ENCODE measurements at places on chromosomes 13 and 19.
A peak's percentile ranks its signal among the peaks of the same experiment; 100 is the strongest.

GRCh38 chr13:42548731-42549551 is 25.0 kb upstream of the TNFSF11 start:
- DNase-seq, result no peak

GRCh38 chr19:1904860-1905109 is 414 bp upstream of the ADAT3 start:
- DNase-seq, result no peak

DNA sequence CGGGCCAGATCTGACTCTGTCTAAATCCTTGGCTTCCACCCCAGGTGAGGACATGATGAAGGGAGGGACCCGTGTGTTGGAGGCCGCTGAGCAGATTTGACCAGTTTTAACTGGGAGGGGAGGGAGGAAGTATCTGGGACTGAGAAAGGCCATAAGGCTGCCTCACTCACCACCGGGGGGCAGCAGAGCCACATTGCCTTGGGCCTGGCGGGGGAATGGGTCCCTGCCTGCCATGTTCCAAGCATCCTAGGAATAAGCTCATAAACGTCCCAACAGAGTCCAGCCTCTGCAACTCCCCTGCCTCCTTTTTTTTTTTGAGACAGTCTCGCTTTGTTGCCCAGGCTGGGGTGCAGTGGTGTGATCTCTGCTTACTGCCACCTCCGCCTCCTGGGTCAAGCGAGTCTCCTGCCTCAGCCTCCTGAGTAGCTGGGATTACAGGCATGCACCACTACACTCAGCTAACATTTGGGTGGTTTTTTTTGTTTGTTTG is 15.5 kb downstream of the MAST3 start:
- peak; percentile 64 for DNase-seq

GRCh38 chr13:94583926-94584325 is 12.0 kb downstream of the TGDS start:
- no peak for DNase-seq

DNA sequence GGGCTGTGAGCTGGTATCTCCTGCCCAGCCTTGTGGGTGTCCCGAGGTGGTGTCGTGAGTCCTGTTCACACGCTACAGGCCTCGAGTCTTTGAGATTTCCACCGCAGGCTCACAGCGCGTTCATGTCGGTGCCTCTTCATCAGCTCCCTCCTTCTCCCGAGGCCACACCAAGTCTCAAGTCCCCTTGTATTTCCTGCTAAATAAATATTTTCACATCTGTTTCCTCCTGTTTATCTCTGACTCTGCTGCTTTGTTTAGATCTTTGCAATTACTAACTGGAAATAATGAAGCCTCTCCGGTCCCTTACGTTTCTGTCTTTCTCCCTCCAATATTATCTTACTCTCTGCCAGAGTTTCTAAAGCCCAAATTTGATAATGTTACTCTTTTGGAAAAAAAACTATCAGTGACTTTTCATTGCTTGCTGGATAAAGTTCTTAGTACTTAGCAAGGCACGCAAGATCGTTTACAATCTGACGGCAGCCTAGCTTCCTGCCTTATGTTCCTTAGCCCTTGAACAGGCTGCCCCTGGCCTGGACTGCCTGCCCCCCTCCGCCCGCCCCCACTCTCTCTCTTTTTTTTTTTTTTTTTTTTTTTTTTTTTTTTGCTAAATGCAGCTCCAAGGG is 130.5 kb upstream of the RNF113B start:
- no peak for DNase-seq

- no peak for DNase-seq
These were observed 24.2 kb downstream of the RANBP3 start for GRCh38 chr19:5953680-5954213.

- DNase-seq, result no peak
These were observed 31.9 kb downstream of the DHRS12 start for GRCh38 chr13:51772105-51772455.

DNA sequence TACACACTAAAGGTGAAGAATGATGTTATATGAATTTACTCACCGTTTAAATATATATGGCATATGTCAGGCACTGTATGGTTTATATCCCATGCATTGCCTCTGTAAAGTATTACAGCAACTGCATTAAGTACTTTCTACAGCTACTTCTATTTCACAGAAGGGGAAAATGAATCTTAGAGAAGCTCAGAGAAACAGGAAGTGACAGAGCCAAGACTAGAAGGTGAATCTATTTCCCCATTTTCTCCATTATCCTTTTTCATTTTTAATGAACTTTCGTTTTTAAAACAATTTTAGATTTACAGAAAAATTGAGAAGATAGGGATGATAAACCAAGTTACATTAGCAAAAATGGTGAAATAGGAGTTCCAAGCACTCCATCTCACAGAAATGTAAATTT is 863.3 kb downstream of the UQCRFS1 start:
- DNase-seq, result no peak

DNA sequence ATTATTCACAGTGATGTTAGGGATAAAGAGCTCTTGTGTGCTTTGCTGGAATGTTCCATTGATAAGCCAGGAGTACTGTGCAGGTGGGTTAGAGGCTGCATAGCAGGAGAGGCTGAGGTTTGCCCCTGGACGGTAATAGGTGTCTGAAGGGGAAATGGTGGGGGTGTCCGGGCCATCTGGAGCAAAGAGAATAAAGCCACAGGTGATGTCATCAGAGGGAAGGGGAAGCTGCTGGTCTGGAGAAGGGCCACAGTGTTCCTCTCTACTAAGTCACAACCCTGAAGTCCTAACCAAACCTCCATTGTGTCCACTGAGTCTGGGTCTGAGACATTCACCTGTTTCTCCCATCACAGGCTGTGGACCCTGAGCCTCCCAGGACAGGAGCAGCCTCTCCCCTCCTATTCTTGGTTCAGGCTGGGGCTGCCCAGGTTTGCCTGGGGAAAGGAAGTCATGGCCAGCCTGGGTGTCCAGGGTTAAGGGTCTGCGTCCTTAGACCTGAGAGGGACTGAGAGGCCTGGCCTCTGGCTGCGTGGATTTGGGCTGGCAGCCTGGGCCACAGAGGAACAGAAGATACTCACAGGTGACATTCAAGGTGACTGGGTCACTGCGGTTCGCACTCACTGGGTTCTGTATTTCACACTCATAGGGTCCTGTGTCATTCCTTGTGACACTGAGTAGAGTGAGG is 6.8 kb downstream of the CEACAM1 start:
- no peak for DNase-seq

DNA sequence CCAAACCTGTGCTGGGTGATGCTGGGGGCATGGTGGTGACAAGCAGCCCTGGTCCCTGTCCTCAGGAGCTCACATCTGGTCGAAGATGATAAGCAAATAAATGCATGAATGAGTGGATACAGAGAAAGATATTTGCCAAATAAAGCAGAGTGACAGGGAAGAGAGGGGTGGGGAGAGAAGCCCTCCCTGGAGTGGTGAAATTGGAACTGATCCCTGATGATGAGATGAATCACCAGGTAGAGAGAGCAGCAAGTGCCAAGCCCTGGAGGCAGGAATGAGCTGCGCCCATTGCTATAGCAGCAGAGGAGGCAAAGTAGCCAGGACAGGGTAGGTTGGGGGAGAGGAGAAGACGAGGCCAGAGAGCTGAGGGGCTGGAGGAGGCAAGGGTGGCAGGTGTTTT is 13.7 kb downstream of the FXYD5 start:
- peak; percentile 65 for DNase-seq

- no peak for DNase-seq
These were observed 4.6 kb downstream of the CEACAM3 start for GRCh38 chr19:41801031-41801430.

- no peak for DNase-seq
These were observed 24.6 kb downstream of the ARHGAP35 start for GRCh38 chr19:46885411-46885810.

DNA sequence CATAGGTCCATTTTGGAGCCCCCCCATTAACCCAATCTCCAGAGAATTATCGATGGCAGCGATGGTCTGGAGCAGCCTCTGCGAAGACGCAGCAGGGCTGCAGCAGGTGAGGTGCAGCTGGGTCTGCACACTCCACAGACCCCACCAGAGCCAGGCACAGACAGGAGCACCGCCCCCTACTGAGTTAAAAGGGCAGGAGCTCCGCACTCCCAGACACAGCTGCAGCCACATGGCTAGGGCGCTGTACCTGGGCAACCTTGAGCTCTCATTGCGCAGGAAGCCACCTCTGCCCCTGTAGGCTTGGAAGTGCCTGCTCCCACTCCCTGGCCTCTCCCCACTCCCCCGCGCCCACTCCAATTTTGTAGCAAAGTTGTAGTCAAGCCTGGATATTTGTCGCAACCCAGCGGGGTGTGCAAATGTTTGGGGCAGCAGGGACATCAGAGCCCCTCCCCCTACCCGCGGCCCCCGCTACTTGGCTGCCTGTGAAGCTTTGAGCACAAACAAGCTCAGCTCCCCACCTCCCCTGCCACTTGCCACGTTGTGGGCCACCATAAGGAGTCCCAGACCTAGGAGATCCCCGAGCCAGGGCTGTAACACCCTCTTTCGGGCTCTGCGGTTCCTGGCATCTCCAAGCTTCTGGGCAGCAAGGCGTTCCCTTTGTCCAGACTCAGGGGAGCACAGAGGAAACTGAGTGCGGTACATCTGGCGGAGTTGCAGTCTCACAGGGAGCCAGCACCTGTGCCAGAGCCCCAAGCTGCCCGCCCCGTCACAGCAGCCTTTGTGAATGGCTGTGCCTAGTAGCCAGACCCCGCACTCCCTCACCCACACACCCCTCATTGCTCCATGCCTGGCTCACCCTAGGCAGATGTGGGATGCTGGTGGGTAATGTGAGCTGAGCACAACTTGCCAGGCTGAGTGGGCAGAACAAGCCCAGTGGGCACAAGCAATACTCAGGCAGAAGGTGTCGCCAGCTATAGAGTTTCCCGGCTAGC is 949.7 kb upstream of the SLITRK1 start:
- no peak for DNase-seq

GRCh38 chr13:62850331-62850730 is 1434.7 kb upstream of the PCDH20 start:
- DNase-seq, result no peak

- no peak for DNase-seq
These were observed 8.0 kb downstream of the TJP3 start for GRCh38 chr19:3716147-3716668.

- no peak for DNase-seq
These were observed 673.1 kb downstream of the DIAPH3 start for GRCh38 chr13:59490651-59491050.

- DNase-seq, result peak; percentile 61
These were observed 182.0 kb upstream of the SERP2 start for GRCh38 chr13:44191504-44192171.

GRCh38 chr19:38362076-38362945 is 12.1 kb upstream of the PSMD8 start:
- DNase-seq, result peak; percentile 51

DNA sequence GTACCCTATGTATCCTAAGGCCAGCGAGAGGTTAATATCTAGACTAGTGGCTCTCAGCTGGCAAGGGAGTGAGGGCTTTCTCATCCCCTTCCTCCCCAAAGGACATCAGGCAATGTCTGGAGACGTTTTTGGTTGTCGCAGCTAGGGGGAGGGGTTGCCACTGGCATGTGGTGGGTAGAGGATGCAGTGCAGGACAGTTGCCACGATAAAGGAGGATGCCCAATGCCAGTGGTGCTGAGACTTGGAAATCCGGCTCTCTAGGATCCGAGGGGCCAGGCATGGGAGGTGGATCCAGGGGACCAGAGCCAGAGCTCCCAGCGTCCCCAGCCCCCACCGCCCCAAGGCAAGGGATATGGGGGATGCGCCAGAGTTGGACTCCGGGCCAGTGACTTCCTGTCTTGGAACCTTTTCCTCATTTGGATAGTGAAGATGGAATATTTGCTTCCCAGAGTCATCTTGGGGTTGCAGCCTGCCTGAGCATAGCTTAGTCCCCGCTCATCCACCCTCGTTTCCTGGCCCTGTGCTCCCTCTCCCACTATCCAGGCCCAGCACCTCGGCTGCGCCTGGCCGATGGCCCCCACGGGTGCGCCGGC is 4.9 kb downstream of the SSC5D start:
- DNase-seq, result peak; percentile 45

- no peak for DNase-seq
These were observed 5.8 kb downstream of the ZNF175 start for GRCh38 chr19:51576850-51577249.

- no peak for DNase-seq
These were observed 2.9 kb downstream of the KLF2 start for GRCh38 chr19:16327501-16327900.

GRCh38 chr19:45816236-45817009 is 1.3 kb upstream of the RSPH6A start:
- no peak for DNase-seq

GRCh38 chr13:21115231-21115630 is 53.8 kb upstream of the LATS2 start:
- no peak for DNase-seq

GRCh38 chr13:99982036-99982730 is 599 bp downstream of the ZIC2 start:
- no peak for DNase-seq

- no peak for DNase-seq
These were observed 63.7 kb upstream of the IPO5 start for GRCh38 chr13:97889803-97890202.

- DNase-seq, result no peak
These were observed 26.7 kb downstream of the ZMYM2 start for GRCh38 chr13:19985219-19985556.

DNA sequence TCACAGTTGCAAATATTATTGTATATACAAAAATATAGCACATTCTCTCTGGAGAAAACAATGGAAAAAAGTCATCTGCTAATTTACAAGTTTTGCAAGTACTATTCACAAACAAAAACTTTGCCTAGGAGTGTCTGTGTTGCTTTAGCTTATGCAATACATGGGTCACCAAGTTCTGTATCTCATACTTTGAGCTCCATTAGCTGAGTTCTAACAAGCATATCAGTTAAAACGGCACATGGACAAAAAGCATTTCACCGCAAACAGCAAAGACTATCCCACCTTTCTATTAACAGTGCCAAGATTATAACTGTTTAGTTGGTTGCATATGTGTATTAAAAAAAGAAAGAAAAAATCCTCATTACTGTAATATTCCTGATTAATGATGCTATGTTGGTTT is 4.6 kb downstream of the SPRY2 start:
- peak; percentile 7 for DNase-seq

DNA sequence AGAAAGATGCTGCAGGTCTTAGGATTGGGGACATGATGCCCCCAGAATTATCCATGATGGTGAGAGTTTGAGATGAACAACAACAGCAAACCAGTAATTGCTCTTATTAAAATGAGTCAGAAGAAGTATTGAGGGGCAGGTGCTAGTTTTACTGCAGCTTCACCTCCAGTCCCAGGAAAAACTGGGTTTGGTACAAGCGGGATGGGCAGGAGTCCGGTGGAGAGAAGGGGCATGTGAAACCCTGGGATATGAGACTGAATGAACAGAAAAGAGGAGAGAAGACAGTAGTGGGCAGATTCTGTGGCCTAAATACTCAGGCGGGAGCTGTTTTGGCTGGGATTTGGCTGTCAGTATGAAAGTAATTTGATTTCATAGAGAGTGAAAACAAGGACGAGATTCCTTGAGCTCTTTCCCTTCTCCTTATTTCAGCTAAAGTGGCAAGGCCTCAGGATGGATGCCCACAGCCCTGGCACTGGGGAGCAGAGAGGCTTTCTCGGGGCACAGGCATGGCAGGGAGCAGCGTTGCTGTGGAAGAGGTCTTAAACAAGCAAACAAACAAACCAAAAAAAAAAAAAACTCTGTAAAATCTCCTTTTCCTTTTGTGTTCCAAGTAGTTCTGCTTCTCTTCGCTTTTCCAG is 30.7 kb downstream of the NFIX start:
- no peak for DNase-seq

GRCh38 chr13:47555235-47555634 is 445.8 kb downstream of the SUCLA2 start:
- DNase-seq, result no peak

All from HFFc6 (cell line).